Activated CD4-positive, alpha-beta T cell treated with anti-CD3 and anti-CD28 coated beads for 36 hours (primary cell): ENCODE measurements at places on chromosomes 5 and 9.
A peak's percentile ranks its signal among the peaks of the same experiment; 100 is the strongest.

DNA sequence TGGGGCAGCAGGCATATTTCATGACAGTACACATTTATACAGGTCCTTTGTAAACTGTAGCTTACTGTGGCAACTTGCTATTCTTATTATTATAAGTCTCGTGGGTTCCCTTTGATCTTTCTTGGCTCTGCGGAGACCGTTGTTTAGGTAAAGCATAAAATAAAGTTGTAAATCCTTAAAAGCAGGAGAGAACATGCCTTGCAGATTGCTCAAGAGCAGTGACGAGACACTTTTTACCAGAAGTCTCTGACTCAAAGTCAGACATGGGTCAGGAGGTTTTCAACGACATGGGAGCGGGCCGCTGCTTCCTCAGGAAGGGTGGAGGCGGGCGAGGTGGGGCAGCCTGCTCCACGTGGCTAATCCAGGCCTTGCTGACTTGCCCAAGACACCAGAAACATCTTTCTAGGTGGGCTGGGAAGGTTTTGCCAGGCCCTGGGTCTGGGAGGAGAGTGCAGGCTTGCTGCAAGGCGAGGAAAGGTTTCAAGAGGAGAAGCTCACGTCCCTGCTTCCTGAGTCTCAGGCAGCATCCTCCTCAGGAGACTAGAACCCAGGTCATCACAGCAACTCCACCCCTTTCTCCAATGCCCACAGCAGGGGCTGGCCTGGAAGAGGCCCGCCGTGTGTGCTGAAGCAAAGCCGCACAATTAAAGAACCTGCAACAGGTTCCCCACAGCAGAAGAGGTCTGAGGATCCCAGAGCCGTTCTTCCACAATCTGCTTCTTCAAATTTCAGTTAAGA, 6.5 kb downstream of the TBC1D2 start:
- DNase-seq = peak; percentile 53

DNA sequence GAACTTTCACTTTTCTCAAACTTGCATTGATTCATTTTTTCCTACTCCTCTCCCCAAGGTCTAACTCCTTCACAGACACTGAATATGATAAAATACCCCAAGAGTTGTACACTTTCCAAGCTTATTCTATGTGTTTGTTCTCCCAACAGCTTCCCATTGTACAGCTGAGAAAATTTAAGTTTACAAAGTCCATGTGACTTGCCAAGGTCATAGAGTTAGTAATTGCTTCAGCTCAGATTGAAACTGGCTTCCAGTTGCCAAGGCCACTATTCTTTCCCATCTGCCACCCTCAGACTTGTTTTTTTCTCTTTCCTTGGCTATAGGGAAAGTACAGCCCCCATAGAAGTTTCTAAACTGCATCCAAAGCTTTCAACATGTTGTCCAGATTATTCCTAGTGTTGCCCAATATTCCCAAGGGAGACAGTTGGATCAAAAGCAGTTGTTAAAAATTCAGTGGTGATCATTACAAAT, 34.8 kb downstream of the TNFSF8 start:
- DNase-seq = no peak

GRCh38 chr5:103327451-103327850, 68.9 kb downstream of the MACIR start:
- DNase-seq = no peak

- DNase-seq = no peak
Observed at GRCh38 chr5:173697931-173698579, 81.6 kb upstream of the BOD1 start.
